Karpas-422 (cell line): ENCODE measurements at places on chromosomes 13 and 19.
A peak's percentile ranks its signal among the peaks of the same experiment; 100 is the strongest.

- no peak for DNase-seq
These were observed 30.1 kb downstream of the ZAR1L start for GRCh38 chr13:32284927-32285632.

GRCh38 chr19:10876459-10877240, 5.3 kb downstream of the CARM1 start:
- DNase-seq, result no peak

GRCh38 chr13:32949820-32950219, 66.4 kb upstream of the KL start:
- no peak for DNase-seq

- DNase-seq, result no peak
These were observed 101.0 kb downstream of the ZIC5 start for GRCh38 chr13:99870541-99870940.

DNA sequence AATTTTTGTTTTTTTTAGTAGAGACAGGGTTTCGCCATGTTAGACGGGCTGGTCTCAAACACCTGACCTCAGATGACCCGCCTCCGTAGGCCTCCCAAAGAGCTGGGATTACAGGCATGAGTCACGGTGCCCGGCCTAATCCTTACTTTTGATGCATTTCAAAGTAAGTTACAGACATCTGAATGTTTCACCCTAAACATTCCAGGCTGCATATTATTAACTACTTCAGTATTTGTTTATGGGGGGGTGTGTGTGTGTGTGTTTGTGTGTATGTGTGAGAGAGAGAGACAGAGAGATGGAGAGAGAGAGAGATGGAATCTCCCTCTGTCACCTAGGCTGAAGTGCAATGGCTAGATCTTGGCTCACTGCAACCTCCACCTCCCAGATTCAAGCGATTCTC, 13.1 kb downstream of the SULT2B1 start:
- no peak for DNase-seq

- DNase-seq, result no peak
These were observed 95.6 kb downstream of the PCDH9 start for GRCh38 chr13:67134417-67135129.

GRCh38 chr13:105406551-105406950, 1128.9 kb downstream of the EFNB2 start:
- DNase-seq, result no peak

DNA sequence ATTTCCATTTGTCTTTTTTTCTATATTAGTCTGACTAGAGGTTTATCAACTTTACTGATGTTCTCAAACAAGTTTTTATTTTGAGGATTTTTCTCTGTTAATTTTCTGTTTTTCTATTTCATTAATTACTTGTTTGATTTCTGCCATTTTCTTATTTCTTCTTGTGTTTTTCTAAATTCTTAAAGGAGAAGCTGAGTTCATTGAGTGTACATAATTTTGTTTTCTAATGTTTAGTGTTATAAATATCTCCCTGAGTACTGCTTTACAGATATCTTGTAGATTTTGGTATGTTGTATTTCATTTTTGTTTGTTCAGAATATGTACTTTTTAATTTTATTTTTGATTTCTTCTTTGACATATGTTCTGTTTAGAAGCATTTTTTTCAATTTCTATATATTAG, 1404.3 kb upstream of the MIR17HG start:
- DNase-seq, result no peak

DNA sequence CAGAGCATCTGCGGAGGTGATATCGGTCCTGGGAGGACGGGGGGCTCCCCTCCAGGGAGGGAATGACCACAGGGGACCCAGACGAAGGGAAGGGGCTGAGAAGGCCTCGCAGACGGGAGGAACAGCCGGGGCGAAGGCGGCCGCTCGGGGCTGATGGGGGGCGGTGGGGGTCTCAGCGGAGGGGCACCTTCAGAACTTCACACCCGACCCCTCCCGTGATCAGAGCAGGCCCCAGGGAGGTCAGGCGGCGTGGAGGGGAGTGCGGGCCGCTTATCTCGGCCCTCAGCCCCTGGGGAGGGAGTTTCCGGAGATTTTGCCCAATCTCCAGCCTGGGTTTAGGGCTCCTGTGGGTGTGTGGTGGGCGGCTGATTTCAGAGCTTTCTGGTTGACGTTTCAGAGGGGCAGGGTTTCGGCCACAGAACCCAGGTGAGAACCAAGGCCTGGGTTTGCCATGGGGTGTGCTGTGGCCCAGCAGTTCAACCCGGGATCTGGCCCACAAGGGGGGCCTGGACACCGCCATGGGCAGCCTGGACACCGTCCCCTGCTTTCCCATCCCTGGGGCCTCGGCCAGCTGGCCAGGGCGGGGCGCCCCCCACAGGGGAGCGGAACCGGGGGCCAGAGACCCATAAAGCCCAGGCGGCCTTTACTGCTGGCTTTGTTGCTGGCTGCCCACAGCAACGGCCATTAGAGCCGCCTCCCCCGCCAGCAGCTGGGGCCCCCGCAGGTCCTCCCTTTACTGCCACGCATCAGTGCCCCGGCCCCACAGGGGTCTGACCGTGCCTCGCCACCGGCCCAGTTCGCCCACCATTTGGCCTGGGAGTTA, 29.0 kb downstream of the ARID3A start:
- DNase-seq, result peak; percentile 47

DNA sequence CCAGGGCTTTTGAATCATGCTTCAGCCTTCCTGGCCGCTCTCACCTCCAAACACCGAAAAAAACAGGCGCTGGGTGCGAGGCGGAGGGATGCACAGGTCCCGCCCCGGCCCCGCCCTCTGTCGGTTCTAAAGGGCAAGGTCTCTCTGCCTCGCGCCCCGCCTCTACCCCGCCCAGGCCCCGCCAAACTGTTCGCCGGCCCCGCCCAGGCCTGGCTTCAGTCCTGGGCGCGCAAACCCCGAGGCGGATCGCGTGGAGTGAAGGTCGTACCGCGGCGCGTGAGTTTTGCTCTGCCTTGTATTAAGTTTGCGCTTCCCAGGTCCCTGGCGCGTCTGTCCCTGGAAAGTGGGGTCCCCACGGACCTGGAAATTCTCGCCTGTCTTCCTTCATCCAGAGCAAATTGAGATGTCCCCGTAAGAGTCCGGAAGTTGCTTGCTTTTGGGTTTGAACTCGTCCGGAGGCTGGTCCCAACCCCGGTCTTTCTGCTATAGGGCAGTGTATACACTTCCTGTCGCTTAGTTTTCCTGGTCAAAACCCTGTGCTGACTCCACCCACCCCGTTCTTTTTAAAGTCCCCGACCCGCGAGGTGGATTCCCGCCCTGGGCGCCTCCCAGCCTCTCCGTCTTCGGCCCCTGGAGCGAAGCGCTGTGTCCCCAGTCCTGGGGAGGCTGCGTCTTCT, 8.4 kb downstream of the ZNF808 start:
- peak; percentile 96 for DNase-seq

DNA sequence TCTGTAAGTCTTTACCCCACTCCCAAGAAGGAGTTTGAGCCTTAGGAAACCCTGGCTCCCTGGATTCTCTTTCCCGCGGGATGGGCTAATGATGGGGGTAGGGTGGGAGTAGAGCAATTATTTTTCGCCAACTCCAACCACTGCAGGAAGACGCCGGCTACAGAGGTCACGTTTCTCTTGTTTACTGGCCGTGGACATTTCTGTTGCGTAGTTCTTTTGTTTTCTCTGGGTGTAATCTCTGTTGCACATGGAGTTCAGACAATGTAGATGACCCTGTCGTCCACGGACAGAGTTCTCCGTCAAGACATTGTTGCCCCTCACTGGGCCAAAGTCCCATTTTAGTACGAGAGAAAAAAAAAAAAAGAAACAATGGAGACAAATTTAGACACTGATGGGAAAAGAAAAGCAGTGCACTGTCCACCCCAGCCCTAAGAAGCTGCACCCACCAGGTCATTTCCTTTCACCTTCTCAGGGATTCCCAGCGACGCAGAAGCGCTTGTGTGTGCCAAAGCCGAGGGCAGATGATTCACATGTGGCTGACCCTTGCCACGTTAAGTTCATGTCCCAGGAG, 133.9 kb upstream of the ARGLU1 start:
- no peak for DNase-seq

GRCh38 chr13:41568972-41569351, 111.6 kb downstream of the RGCC start:
- no peak for DNase-seq

DNA sequence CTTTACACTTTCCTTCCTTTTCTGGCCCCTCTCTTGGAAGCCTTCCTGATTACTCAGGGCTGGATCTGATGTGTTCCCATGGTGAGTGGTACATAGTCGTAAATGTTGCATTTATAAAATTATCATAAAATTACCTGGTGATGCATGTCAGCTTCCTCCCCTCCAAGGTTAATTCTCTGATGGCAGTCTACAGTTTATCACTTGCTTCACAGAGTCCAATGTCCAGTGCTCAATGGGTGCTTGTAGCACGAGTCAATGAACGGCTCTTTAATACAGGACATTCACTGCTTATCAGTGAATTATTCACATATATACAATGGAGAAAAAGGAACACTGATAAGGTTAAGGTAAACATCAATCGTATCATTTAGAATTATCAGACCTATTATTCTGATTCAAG, 27.0 kb upstream of the OXGR1 start:
- DNase-seq, result no peak

DNA sequence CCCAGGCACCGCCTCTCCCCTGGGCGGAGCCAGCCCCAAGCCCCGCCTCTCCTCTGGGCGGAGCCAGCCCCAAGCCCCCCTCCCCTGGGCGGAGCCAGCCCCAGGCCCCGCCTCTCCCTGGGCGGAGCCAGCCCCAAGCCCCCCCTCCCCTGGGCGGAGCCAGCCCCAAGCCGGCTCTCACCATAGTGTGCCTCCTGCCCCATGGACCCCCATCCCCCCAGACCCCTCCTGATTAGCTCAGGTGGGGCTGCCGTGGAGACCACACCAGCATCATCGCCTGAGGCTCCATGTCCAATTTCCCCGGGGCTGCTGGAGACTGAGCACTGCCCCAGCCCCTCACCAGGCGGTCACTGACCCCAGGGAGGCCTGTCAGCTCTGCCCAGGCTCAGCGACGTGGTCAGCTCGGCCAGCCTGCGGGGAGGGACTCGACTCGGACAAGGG, 4.2 kb upstream of the MADCAM1 start:
- no peak for DNase-seq

DNA sequence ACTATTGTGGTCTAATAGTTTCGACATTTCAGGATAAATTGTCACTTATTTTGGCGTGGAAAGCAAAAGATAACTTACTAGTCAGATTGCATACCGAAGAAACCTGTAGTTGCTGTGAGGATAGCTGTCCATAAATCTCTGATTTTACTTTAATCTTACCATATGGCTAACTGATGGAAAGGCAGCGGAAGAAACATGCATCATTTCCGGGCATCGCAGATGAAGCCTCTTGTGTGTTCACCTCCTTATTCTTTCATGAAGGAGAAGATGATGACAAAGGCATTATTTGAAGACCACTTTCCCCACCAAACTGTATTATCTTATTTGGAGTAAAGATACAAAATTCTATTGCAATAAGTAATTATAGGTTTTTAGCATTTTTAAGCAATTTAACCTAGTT, 763.6 kb upstream of the SLITRK6 start:
- no peak for DNase-seq

- DNase-seq, result peak; percentile 72
These were observed 328.6 kb downstream of the SLITRK5 start for GRCh38 chr13:87999788-88000187.
